SK-N-MC (cell line): ENCODE measurements at places on chromosomes 11 and 22.

DNA sequence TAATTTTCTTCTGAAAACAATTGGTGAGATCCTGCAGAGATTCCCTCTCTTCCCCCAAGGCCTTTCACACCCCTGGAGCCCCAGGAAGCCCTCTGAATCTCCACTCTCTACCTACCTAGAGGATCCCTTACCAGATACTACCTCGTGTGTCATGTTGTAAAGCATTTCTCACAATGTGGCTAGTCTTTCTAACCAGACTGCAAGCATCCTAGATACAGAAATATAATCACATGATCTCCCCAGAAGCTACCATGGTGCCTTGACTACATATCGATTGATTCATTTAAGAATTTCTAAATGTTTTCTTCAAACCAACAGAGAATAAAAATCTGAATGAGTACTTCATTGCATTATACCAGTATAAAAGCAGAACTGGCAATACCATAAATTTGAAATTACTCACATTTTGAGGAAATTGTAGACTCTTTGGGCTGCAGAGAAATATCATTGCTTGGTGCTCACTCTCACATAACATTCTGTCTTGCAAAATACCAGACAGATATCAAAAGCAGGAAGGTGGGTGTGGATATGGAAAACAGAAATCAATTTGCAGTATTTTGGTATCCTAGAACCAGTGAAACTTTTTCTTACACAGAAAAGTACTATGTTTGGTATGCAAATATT lies 113.5 kb downstream of the MAML2 start:
- DNase-seq = no peak

GRCh38 chr11:70786021-70786665 lies 387.8 kb downstream of the CTTN start:
- no peak for DNase-seq

DNA sequence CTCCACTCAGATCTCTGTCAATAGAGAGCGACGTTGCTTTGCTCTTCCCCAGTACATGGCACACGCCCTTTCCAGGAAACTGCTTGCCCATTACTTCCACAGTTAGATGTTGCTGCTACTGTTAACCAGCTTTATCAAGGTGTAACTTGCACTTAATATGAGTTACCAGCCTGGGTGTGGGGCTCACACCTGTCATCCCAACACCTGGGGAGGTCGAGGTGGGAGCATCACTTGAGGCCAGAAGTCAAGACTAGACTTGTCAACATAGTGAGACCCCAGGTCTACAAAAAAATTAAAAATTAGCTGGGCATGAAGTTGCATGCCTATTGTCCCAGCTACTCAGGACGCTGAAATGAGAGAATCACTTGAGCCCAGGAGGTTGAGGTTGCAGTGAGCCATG lies 177.1 kb upstream of the B3GAT1 start:
- DNase-seq = no peak

GRCh38 chr22:27255580-27255979 lies 546.0 kb downstream of the MN1 start:
- no peak for DNase-seq

DNA sequence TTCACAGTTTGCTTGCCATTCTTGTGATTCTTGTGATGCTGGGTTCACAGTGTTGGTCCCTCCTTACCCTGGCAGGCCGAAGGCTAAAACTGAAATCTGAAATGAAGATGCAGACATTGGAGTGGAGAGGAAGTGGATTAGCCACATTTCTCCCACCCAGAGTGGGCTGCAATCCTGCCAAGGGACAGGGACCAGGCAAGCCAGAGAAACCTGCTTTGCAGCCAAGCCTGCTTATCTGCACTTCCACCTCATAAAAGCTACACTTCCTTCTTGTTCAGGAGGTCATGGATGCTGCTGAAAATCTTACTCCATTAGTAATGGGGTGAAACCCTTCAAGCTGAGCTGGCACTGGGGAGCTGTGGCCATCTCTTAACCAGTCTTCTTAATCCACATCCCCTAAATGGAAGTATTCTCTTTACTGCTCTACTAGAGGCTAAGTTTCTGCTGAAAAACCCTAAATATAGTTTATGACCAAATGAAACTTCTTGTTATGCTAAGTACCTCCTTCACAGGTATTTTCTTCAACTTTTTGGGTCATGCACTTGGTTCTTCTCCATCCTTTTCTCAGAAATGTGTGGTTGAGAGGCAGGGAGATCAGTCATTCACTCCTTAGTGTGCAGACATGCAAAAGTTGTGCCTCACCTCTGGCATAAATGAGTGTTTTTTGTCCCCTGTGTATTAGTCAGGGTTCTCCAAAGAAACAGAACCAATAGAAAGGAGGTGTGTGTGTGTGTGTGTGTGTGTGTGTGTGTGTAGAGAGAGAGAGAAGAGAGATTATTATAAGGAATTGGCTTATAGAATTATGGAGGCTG lies 133.9 kb upstream of the BMAL1 start:
- no peak for DNase-seq

DNA sequence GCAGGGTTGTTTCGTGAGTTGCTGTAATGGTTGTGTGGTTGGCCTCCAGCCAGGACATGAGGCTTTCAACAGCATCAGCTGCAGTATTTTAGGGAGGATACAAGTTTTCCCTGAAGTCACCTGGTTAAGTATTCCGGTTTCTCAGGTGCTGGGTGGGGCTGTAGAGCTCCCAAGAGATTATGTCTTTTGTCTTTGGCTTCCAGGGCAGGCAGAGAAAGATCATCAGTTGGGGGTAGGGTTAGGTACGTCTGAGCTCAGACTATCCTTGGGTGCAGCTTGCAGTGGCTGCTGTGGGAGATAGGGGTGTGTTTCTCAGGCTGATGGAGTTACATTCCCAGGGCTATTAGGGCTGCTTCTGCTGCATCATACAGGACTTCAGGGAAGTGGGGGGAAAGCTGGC lies 47.5 kb upstream of the MRGPRX1 start:
- no peak for DNase-seq

DNA sequence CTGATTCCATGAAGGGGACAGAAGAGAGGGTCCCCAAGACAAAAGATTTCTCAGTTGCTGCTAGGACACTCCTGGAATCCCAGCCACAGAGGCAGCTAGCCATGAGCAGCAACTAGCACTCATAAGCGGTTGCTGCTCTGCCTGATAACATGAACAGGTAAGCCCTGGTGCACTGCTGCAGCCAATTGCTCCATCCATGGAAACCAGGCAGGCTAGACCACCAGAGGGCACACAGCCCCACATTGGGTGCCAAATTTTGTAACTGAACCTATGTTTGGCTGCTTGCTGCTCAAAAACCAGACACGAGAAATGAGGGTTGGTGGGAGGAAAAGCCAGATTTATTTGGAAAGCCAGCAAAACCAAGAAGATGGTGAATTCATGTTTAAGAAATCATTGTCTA lies 21.9 kb upstream of the QSER1 start:
- DNase-seq = no peak

GRCh38 chr11:72422414-72422813 lies 11.9 kb downstream of the CLPB start:
- DNase-seq = no peak

DNA sequence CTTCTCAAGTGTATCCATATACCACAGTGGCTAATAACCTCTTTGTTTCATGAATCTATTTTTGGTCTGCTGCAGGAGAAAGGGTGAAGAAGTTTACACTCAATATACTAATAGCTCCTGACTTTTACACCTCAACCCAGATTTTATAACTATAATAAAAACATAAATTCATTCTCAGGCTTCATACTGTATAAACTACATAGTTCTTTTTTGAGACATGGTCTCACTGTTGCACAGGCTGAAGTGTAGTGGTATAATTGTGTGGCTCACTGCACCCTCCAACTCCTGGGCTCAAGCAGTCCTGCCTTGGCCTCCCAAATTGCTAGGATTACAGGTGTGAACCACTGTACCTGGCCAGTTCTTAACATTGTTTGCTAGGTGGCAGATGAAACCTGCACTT lies 17.8 kb upstream of the CCDC179 start:
- no peak for DNase-seq

- no peak for DNase-seq
Measured at GRCh38 chr22:35642305-35642741, 5.9 kb upstream of the APOL6 start.

DNA sequence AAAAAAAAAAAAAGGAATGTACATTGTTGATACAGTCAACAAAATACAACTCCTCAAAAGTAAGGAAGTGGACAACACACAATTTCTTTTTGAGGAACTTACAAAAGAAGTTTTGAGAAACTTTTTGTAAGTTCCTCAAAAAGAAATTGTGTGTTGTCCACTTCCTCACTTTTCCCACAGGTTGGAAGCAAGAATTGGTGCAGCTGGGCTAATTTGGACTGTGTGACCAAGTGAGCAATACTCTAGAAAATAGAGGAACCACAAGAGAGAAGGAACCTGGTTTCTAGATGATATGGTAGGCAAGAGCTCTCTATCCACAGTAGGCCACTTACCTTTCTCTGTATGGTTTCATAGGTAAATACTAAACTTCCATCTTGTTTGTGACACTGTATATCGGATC lies 1053.8 kb downstream of the LRRC4C start:
- no peak for DNase-seq
